ENCODE measurements at places on chromosomes 7 and 10. TPM values are rescaled to one million over a fixed set of nuclear protein-coding genes. Genes with fewer than 3 reads are reported as not detected.

GRCh38 chr7:38881947-38882684, 26.9 kb downstream of the VPS41 start:
- DNase-seq: no peak

DNA sequence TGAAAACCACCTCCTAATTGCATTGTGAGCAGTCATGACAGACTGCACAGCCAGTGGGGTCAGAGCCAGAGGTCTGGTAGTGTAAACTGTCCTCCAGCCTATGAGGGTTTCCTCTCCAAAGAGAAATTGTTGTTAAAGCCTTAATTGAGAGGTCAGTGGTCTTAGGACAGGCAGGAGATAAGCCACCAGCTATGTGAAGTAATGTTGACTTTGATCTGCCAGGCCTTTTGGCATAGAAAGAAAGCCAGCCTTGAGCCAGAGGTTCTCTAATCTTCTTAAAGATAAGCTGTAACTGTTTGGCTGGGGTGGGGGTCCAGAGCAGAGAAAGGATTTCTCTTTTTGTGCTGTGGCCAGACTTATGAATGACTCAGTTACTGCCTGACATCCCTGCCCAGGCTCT, 248.4 kb downstream of the WDR11 start:
- DNase-seq: no peak

Gene EPHB4
- 72.4 TPM for total RNA-seq

DNA sequence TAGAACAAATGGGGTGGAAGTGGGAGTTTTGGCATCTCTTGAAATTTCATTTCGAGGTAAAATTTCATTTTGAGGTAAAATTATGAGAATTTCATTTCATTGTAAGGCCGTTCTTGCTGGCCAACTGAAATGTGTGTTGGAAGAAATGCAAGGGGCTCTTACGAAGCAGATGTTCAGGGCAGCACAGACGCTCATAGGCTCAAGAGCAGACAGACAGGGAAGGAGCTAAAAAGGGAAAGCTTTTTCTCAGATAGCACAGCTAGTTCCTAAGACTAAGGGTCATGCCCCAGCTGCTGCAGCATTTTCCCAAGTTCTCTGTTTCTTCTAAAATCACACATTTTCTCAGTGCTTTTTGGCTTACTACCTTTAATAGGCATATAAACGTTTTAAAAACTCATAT, 65.1 kb upstream of the SFMBT2 start:
- DNase-seq: no peak

- DNase-seq: no peak
These were observed 218.0 kb downstream of the LRMDA start for GRCh38 chr10:75649466-75649865.

DNA sequence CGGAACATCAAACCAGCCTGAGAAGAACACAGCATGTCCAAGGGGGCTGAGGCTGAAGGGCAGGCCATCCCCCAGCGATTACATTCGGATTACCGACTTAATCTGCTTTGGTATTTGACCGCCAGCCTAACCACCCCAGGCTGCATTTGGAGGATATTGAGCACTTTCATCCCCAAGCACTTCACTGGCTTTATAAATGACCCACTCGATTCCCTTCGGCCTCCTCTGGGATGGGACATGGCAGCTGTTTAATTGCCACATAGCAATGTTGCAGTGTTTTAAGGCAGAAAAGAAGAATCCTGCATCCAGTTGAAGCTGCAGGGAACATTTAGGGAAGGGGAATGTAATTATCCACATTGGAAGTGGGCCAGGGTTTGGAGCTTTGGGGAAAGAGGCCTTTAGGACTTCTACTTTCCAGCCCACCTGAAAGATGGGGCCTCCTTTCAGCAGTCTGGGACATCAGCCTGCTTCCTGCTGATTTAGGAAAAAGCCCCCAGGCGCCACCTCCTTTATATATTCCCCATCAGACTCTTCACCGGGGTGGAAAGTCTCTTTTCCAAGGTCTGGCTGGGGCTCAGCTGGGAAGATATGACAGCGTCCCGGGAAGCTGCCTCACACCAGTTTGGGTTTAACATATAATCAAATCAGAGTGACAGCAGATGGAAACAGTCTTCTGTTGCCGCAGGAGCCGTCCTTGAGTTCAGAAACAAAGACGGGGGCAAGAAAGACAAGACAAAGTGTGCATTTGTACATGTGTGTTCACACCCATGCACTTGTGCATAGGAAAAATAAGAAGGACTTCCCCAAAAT, 9.2 kb downstream of the DPCD start:
- no peak for DNase-seq

GRCh38 chr7:93115796-93116195, 2.0 kb downstream of the SAMD9 start:
- DNase-seq: no peak

DNA sequence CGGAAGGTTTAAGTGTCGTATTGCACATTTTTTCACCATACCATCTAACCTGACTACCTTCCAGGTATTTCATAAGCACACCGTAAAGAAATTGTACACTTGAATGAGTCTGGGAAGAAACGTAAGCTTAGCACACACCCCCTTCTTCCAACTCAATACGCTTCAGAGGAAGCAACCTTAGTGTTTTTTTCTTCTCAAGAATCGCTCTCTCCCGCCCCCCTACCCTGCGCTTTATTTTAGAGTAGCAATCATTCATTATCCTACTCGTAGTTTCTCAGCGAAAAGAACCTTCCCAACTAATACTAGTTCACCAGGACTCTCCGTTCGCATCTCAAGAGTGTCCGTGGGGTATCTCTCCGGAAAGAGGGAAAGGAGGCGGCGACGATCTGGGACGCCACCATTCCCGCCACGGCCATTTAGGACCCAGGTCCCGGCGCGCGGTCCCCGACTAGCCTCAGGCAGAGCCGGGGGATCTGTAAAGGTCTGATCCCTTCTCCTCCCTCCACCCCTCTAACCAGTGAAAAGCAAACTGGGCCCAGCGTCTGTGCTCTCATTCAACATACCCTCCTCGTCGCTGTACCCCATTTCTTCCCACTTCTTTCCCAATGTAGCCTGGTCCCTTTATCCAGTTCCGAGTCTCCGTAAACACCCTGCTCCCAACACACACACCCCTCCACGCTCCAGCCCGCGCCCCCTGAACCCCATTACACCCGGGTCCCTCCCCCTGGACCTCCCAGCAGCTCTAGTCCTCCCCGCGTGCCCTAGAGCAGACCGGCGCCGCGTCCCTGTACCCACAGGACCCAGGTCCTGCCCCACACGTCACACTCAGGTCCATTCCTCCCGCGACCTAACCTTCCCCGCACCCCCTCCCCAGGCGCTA, 16.0 kb downstream of the MYOZ1 start:
- no peak for DNase-seq

Gene PILRB
- total RNA-seq: 56.0 TPM

GRCh38 chr7:95357623-95358022, 33.3 kb upstream of the PON1 start:
- DNase-seq: no peak

DNA sequence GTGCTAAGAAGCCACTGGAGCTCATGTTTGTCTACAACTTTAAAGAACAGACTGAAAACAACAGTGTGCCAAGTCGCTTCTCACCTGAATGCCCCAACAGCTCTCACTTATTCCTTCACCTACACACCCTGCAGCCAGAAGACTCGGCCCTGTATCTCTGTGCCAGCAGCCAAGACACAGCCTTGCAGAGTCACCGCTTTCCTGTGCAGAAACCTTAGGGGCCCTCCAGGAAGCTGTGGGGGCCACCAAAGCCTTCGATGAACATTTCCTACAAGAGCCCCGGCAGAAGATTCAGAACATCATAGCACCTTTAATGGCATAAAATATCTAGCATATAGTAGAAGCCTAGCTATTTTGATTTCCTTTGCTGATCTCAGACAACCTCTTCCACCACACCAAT, 88.0 kb upstream of the PRSS58 start:
- DNase-seq: no peak

DNA sequence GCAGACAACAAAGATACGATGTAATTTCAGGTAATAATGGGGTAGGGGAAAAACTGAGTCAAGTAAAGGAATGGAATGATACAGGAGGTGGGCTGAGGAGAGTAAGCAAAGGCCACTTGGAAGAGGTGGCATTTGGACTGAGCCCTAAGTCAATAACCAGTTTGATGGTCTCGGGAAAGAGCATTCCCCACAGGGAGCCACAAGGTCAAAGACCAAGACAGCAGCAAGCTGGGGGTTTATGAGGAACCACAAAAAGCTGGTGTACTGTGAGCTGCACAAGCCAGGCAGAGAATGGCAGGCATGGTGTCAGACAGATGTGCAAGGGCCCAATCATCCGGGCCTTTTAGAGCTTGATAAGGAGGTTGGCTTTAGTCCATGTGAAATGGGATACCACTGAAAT, 98.7 kb downstream of the NOC3L start:
- DNase-seq: no peak

GRCh38 chr7:109898-110556, 82.3 kb upstream of the FAM20C start:
- DNase-seq: no peak

Gene PON1
- not detected for total RNA-seq

Measured in vagina (tissue), 2 donors.